ENCODE measurements at places on chromosomes 5 and 9.

DNA sequence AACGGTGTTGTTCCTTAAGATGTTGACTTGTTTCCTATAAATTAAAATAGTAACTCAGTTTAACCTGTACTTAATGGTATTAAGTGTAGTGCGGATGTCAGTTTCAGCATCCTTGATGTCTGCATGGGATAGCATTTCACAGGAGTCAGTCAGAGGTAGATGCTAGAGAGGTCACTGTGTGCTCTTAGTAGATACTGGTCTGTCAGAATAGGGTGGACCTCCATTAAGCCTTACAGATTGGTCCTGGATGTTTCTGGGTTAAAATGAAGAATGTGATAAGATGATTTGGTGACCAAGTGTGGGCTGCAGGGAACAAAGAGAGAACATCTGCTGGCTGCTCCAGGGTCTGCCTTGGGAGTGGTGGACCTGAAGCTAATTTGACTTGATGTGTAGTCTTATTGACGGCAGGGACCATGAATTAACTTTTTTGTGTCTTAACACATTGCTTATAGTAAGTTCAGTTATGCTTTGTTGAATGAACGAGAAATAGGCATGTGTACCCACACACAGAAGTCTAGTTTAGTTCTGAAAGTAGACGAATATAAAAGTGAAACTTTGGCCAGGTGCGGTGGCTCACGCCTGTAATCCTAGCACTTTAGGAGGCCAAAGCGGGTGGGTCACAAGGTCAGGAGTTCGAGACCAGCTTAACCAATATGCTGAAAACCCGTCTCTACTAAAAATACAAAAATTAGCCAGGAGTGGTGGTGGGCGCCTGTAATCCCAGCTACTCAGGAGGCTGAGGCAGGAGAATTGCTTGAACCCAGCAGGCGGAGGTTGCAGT is 12.5 kb downstream of the RAB24 start:
- DNase-seq: no peak

DNA sequence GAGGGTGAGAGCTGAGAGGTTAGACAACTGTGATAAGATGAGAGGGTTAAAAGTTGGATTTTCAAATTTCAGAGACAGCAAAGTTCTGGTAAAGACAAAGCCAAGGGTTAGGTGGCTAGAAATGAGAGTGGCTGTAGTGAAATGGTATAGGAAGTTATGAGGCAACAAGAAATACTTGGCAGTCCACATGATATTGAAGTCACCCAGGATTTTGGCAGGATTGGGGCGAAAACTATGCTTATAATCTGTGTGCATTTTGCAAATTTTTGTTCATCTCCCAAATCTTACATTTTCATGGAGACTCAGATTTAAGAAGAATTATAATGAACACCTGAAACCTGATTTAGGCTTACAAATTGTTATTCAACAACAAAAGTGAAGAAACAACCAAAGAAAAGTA is 35.6 kb downstream of the C9 start:
- no peak for DNase-seq

- DNase-seq: no peak
Measured at GRCh38 chr5:6583049-6583880, 49.6 kb downstream of the NSUN2 start.

GRCh38 chr9:14344053-14344524 is 30.1 kb upstream of the NFIB start:
- no peak for DNase-seq

DNA sequence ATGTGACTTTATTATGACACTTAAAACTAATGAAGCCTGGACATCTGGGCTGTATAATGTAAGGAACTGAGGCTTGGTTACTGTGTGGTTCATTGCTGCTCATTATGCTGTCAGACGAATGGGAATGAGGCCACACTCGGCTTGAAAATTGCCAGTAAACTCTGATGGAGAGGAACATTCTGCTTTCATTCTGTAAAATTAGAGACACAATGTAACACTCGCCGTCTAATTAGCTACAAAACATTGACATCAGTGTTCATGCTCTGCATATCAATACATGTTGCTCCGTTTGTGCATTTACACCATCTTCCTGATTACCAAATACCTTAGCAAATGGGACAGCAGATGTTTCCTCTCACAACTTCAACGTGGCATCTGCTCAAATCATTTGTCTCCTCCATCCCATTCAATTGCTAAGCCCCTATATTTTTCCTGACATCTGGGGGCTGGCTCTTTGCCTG is 133.0 kb downstream of the SLC28A3 start:
- DNase-seq: no peak

GRCh38 chr5:27267209-27267824 is 228.9 kb upstream of the CDH9 start:
- no peak for DNase-seq

- DNase-seq: no peak
Measured at GRCh38 chr9:90815944-90816357, 14.3 kb downstream of the SYK start.

- DNase-seq: no peak
Measured at GRCh38 chr5:40221255-40221654, 458.5 kb upstream of the PTGER4 start.

DNA sequence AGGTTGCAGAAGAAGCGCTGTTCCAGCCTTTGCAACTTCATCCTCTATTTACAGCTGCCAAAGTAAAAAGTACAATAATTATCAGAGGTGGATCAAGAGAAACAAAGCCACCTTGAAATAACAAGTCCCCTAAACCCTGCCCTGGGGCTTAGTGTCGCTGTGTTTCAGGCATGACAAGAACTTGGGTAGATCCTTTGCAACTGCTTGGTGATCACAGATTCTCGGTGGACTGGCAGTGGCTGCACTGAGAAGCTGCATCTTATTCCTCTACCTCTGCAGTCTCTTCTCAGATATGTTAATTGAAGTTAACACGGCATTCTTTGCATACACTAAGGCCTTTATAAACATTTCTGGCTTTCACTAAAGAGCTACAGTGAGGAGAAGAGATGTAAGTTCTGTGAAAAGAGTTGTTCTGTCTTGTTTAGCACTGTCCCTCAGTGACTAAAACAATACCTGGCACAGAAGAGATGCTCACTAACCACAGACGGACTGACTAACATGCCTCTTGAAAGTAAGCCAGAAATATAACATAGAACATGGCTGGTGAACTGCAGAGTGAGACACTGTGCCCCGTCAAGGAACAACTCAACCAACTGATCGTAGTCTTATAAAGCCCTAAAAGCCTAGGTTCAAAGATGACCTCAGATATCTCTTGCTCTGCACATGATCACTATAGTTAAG is 144.2 kb downstream of the MLLT3 start:
- no peak for DNase-seq

GRCh38 chr9:131800366-131800765 is 60.5 kb upstream of the RAPGEF1 start:
- DNase-seq: no peak

DNA sequence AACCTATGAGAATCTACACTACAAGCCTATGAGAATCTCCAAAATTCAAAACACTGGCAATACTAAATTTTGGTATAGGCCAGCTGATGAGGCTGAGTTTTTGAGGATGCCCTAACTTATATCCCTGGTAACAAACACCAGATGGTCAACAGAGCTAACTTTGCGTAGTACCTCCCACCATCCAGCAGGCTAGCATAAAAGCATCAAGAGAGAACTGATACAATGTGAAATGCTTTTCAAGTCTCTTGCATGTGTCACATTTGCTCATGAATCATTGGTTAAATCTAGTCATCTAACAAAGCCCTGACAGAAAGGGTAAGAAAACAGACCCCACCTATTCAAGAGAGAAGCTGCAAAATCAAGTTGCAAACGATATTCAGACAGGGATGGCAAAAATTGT is 1609.7 kb upstream of the CDH9 start:
- DNase-seq: no peak

- no peak for DNase-seq
Measured at GRCh38 chr5:124007675-124008398, 495.9 kb downstream of the CSNK1G3 start.

DNA sequence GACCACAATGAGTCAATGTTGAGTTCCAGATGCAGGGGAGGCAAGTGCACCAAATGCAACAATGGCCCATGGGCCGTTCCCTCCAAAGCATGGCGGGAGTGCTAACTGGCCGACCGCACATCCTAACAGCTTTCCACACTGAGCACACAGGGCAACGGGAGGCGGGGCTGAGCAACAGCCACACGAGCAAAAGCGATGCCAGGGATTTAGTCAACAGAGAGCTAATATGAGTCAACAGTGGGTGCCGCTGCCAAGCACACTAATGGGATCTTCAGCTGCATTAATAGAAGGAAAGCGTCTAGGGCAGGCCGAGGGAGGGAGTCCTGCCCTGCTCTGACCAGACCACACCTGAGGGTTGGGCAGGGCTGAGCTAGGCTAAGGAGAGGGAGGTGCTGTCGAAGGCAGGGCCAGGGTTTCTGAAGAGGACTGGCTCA is 4.6 kb downstream of the EPB41L4B start:
- no peak for DNase-seq

Data from stimulated activated CD4-positive, alpha-beta T cell treated with anti-CD3 and anti-CD28 coated beads, Interleukin-4, amount 100 ng/mL, for 4 hours (primary cell).